Urinary bladder (tissue), 4 donors: ENCODE measurements at places on chromosomes 2 and 18. TPM values are rescaled to one million over a fixed set of nuclear protein-coding genes. Genes with fewer than 3 reads are reported as not detected.

Gene OR6B2
- not detected for polyA plus RNA-seq

- no peak for DNase-seq
Measured at GRCh38 chr2:240245706-240246105, 105.2 kb upstream of the OTOS start.

DNA sequence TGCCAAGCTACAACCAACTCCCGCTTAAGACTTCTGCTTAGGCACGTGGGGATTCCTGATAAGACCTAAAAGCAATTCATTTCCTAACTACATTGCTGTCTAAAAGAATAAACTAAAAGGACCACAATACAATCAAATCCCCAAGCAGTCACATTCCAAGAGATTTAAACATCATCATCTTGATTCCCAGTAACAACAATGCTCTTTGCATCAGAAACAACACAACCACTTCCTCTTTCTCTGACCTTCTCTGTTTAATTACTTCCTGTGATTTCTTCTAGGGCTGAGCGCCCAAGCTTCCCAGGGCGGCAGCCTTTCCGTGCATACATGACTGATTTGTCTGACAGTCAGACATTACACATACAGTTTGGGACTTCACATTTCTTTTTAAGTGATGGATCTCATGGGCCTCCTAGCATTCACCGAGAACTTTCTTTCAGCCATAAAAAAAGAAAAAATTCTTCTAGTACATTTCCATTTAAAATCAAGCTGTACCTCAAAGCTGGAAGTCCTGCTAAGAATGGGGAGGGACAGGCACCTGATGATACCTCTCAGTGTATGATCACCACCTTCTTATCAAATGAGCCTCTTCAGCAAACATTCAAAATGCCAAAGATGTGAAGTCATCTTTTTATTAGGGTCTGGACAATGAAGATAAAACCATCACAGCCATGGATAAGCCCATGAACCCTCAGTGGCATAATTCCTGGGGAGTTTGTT, 11.5 kb downstream of the SPRED2 start:
- no peak for DNase-seq

GRCh38 chr2:207337234-207338219, 171.8 kb upstream of the KLF7 start:
- no peak for DNase-seq

DNA sequence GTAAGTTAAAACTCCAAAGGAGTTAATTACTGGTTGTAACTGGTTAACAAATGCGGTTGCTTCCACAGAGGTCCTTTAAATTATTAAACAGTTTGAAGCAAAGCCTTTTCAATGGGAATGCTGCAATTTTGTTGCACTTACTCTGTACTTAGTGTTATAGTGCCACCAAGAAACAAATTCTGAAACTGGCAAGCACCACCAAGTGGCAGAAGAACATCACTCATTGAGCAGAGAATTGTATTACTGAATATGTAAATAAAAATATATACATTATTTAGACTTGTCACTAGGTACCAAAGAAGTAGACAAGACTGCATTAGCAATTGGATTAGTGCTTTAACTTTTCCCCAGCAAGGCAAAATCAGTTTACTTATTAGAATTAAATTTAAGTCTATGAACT, 2.6 kb upstream of the TMEFF2 start:
- no peak for DNase-seq

Gene IL37
- polyA plus RNA-seq, result not detected

- no peak for DNase-seq
Measured at GRCh38 chr2:56583796-56584315, 400.1 kb downstream of the CCDC85A start.

Gene FIGN
- polyA plus RNA-seq, result 1.5 TPM

DNA sequence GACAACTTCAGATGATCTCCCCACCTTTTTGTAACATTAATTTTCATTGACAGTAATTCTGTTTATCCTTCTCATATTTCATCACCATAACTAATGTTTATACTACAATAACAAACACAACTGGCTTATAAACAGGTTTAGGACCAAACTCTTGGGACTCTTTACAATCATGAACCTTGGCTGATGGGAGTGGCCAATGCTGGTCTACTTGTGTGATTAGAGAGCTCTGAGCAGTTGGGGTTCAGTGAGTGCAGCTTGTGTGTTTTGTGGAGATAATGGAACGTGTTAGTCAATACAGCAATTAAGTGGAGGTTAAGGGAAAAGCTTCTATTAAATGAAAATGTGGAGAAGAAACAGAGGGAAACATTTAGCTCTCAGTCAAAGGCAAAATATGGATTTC, 207.1 kb downstream of the SPAG16 start:
- no peak for DNase-seq

DNA sequence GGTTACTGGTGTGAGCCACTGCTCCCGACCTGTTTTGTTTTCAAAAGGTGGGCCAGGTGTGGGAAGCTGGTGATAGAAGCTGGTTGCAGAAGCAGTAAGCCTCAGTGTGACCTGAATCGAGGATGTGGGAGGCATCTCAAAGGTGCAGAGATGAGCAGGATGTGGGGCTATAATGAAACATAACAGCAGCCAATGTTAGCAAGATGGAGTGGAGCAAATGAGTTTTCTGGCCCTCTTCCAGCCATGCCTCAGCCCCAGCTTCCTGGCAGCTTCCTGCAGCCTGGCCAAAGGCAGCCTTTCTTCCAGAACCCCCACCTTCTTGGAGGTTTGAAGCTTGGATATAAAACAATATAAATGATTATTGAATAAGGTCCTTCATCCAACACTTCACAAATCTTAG, 184.8 kb downstream of the NCK2 start:
- no peak for DNase-seq

Gene SLC5A7
- 0.95 TPM for polyA plus RNA-seq

GRCh38 chr2:239271882-239272281, 128.9 kb downstream of the HDAC4 start:
- no peak for DNase-seq

DNA sequence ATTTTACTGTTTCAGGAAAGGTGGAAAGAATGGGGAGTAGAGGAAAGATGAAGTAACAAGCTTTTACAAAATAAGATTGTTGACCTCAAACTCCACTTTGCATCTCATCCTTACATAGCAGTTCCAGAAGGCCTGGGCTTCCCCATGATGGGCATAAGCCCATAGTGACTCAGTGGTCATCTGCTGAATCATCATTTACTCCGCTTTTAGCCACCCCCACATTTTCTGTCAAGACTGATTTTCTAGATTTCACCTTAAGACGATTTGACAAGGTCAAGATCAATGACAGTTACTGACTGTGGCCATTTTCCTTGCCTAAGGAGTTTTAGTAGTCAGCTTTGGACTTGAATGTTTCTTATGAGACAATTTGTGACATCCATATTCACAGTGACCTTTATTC, 49.4 kb downstream of the PLEKHM3 start:
- DNase-seq, result no peak

Gene ARHGEF33
- polyA plus RNA-seq, result 0.99 TPM

Gene LGALSL
- polyA plus RNA-seq, result 4.7 TPM

GRCh38 chr2:237695201-237695780, 67.9 kb downstream of the LRRFIP1 start:
- no peak for DNase-seq

Gene ACOXL
- 1.2 TPM for polyA plus RNA-seq

Gene ASTL
- polyA plus RNA-seq, result 0.09 TPM

Gene NMUR1
- 0.54 TPM for polyA plus RNA-seq

DNA sequence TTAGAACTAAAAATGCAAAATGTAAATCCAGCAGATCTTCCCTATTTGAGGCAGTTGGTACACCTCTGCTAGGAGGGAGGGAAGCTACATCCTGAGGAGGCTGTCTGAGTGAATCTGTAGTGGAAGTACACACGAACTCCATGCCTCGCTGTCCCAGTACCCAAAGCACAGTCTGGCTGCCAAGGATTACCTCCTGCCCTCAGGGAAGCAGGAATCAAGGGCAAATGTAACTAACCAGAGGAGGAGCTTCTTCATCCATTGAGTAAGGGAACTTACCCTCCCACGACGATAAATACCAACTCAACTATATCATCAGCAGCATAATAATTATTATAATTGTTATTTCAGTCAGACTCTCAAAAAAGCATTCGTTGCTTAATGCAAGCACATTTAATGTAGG, 2.1 kb downstream of the DHRS9 start:
- DNase-seq, result no peak

DNA sequence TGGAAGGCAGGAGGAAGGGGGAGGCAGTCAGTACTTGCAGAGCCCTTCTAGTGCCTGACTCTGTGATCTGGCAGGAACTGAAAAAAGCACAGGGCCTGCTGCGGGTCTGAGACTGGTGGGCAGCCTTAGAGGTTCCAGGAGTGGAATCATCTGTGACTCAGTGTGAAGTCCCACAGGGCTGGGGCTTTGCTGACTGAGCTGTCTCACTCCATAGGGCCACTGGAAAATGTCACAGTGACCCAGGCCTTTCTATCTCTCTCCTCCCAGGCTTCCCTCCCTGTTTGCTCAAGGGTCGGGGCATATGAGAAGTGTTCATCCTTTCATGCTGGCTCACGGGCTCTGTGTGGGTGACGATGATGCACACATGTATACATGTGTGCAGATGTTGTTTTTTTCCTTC, 47.1 kb upstream of the ZFP36L2 start:
- DNase-seq, result no peak

Gene MC5R
- not detected for polyA plus RNA-seq

GRCh38 chr2:105697781-105698449, 46.8 kb upstream of the NCK2 start:
- no peak for DNase-seq

Gene SPATA3
- polyA plus RNA-seq, result not detected

Gene UGT1A8
- 0.56 TPM for polyA plus RNA-seq

- DNase-seq, result no peak
Measured at GRCh38 chr2:216392945-216393840, 19.1 kb upstream of the SMARCAL1 start.

- no peak for DNase-seq
Measured at GRCh38 chr2:241788135-241788534, 11.5 kb downstream of the GAL3ST2 start.

Gene ERMN
- polyA plus RNA-seq, result 0.09 TPM

Gene SPP2
- polyA plus RNA-seq, result not detected

GRCh38 chr18:33706391-33706790, 128.4 kb downstream of the ASXL3 start:
- no peak for DNase-seq

Gene PARD6G
- 5.9 TPM for polyA plus RNA-seq

Gene ARHGAP15
- 3.9 TPM for polyA plus RNA-seq

DNA sequence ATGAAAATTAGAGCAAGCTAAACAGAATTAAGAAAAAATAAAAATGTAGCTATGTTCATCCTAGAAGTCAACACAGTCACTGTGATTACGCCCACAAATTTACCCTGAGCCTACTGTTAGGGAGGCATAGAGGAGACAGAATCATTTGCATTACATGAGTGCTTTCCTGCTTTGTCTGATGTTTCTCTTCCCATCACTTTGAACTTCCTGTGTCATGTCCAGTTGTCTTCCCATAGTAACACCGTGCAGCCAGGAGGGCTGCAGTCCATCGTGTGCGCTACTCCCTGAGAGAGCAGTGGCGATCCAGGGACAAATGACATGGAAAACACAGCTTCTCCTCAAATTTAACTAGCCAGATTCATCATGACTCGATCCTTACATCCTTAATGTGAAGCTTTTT, 149.8 kb upstream of the DAPL1 start:
- DNase-seq, result no peak

Gene ZNF521
- 13.1 TPM for polyA plus RNA-seq

DNA sequence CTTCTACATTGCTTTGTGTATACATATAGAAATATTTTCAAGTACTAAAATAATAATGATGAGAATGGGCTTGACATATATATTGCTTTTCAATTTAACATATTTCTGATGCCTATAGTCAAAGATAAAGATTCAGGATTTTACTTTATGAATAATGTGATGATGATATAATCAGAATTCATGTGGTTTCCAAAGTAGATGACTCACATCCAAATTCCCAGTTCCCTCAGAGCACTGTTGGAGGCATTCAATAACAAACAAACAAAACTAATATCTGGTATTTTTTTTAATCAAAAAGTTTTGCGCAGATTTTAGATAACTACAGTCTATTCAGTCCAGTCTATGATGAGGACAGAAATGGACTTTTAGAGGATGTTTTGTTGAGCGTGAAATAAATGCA, 2094.5 kb upstream of the CELF4 start:
- no peak for DNase-seq

- no peak for DNase-seq
Measured at GRCh38 chr2:9335322-9335832, 88.0 kb downstream of the ITGB1BP1 start.

DNA sequence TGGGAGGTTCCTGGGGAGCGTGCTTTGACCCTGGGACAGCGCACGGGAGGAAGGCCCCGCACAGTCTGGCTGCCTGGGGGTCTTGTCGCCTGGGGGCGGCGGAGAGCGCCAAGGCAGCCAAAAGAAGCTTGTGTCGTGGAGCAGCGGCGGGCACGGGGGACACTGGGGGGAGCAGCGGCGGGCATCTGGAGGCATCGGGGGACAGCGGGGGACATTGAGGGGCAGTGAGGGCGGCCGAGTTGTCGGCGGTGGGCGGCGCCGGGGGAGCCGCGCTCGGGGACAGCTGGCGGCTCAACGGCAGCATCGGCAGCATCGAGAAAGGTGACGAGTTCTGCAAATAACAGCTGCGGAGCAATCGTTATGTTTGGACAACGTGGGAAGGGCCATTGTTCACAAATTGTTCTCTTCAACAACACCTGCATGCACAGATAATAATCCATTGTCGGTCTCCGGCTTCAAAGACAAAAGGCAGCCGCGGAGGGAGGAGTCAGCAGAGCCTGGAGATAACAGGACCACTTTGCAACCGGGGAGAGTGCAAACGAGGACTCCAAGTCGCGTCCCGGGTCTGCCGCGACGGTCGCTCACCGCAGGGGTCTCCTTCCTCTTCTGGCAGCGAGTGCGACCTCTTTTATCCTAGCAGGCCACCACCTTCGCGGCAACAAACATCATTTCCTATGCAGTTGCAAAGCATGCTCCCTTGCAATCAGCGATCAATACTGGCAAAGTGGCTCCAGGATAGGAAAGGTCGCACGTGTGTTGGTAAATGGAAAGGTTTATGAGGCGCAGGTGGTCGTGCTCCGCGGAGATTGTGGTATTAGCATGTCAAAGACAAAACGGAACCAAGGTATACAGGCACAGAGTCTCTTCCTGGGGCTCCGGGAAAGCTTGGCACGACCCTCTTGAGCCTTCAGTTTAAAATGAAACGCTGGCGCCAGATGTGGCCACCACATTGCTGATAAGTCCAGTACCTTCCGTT, 132.3 kb upstream of the DLX2 start:
- no peak for DNase-seq

- no peak for DNase-seq
Measured at GRCh38 chr2:95342556-95343320, 45.6 kb downstream of the KCNIP3 start.

DNA sequence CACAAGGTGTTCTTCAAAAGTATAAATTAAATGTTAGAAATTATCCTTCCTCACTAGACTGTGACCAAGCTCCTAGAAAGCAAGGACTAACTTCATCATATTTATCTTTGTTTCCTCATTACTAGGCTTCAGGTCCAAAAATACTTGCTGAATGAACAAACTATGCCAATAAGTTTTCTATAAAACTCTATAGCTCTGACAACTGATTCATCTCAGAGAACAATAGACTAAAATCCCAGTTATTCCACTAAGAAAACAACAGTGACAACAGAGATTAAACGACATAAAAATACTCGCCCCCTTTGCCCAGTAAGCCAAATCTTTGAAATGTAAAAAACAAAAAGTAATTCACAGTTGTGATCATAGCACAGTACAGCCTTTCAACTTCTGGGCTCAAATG, 13.6 kb downstream of the TLK1 start:
- no peak for DNase-seq
